SJCRH30 (cell line): ENCODE measurements at places on chromosomes 6 and 20. TPM values are rescaled to one million over a fixed set of nuclear protein-coding genes. Genes with fewer than 3 reads are reported as not detected.

The FAM229B gene
- total RNA-seq = 53.3 and 53.4 TPM in 2 replicates

The TCP11 gene
- total RNA-seq = not detected in 2 replicates

The AIF1 gene
- not detected in 2 replicates for total RNA-seq

The OGFR gene
- total RNA-seq = 46.6 and 49.0 TPM in 2 replicates

The BTN1A1 gene
- total RNA-seq = 0.04 TPM in 1 of 2 replicates, not detected in the other

The SLC22A16 gene
- 0.38 TPM in 1 of 2 replicates, not detected in the other for total RNA-seq

The HRH3 gene
- total RNA-seq = 0.15 TPM in 1 of 2 replicates, not detected in the other
